ENCODE measurements at places on chromosomes 6 and 20.

DNA sequence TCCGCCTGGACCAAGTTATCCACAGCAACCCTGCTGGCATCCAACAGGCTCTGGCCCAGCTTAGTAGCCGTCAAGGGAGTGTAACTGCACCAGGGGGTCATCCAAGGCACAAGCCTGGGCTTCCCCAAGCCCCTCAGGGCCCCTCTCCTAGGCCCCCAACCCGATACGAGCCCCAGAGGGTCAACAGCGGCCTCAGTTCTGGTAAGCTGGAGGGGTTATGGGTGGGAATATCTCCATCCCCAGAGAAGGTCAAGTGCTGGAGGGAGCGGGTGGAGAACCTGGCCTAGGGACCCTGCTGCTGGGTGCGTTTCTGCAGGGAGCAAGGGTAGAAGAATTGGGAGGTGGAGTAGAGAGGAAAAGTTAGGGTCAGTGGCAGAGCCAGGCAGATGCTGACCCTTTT lies 12.9 kb downstream of the PRRC2A start:
- no peak for DNase-seq

DNA sequence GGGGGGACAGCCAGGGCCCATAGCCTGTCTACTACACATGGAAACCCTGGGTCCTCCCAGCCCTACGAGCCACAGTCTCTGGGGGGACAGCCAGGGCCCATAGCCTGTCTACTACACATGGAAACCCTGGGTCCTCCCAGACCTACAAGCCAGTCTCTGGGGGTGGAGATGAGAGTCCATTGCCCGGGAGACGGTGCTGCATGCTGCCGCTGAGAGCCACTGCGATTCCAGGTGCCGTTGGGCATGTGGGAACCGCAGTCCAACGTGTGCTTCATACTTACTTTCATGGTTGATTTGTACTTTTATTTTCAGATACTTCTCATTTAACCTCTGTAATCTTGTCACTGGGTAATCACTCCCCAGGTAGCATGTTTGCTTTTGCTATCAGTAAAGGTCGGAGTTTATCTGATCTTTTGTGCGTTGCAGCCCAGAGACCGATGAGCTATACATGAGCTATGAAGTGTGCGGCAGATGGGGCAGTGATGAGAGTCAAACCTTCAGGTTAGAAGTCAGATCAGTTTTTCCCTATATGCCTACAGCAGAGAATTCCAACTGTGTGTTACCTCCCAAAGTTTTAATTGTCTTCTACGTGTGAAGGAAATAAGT lies 58.2 kb downstream of the SMOC2 start:
- DNase-seq: no peak

- DNase-seq: peak; percentile 30
Measured at GRCh38 chr6:119340796-119341487, 8.6 kb downstream of the MAN1A1 start.

GRCh38 chr6:63560801-63561287 lies 11.4 kb upstream of the LOC128125822 start:
- DNase-seq: no peak

DNA sequence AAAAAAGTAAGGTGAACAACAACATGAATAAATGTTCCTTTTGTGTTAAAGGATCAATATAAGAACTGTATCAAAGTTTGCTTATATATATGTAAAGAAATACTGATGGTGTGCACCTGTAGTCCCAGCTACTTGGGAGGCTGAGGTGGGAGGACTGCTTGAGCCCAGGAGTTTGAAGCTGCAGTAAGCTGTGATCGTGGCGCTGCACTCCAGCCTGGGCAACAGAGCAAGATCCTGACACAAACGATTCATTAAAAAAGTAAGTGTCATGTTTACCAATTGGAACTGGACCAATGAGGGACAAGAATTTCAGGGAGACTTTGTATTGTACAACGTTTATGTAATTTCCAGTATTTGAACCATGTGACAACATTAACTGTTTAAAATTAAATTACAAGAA lies 5.0 kb upstream of the PHF20 start:
- DNase-seq: no peak

GRCh38 chr6:107386340-107386739 lies 73.0 kb downstream of the PDSS2 start:
- no peak for DNase-seq

DNA sequence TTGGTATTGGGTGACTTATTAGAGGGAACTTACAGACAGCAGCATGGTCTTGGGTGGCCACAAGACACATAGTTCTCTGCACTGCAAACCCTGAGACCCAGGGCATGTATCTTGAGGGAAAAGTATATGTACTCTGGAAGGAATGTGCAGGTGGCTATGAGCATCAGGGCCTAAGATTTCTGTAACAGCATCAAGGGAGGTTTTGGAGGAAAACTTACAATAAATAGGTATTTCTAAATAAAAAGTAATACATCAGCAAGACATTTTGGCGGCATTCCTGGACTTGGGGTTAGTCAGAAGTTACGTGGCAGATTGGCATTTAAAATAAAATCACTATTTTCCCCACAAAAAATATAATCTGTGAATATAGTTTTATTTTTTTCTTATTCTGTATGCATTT lies 8.0 kb upstream of the STX7 start:
- DNase-seq: no peak

GRCh38 chr20:5686384-5687105 lies 63.7 kb upstream of the SHLD1 start:
- no peak for DNase-seq

GRCh38 chr6:2823104-2823850 lies 18.4 kb downstream of the SERPINB1 start:
- no peak for DNase-seq

- DNase-seq: no peak
Measured at GRCh38 chr6:118903691-118904090, 9.7 kb downstream of the ASF1A start.

- no peak for DNase-seq
Measured at GRCh38 chr20:5973172-5973571, 22.7 kb downstream of the MCM8 start.

DNA sequence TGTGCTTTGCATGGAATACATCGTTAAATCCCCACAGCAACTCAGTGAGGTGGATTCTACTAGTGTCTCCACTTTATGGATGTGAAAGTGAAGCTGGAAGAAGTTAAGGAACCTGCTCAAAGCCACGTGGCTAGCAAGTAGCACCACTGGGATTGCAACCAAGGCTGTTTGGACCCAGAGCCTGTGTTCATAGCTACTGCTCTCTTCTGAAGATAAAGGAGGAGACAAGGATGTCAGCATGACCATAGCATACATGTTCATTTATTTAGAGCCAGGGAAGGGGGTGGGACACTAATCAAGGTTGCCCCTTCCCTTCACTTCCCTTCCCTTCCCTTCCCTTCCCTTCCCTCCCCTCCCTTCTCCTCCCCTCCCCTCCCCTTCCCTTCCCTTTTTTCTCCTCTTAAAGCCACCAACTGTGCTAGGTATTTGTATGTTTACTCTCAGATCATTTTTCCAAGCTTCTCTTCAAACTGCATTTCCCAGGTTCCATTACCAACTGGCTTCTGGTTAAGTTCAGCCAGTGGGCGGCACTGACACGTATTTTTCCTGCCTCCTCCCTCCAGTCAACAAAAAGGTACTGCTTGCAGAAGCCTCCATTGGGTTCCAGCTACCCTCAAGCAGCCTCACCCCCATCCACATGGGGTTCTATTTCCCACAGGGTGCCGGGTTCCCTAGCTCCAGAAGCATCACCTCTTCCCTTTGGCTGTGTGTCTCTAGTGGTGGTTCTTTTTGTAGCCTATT lies 134.9 kb downstream of the BCAS1 start:
- no peak for DNase-seq

- no peak for DNase-seq
Measured at GRCh38 chr6:160355001-160355400, 6.8 kb downstream of the SLC22A3 start.

GRCh38 chr6:44732243-44732642 lies 344.7 kb downstream of the CDC5L start:
- DNase-seq: no peak

- no peak for DNase-seq
Measured at GRCh38 chr6:133889557-133890403, 867 bp downstream of the TCF21 start.

- peak; percentile 26 for DNase-seq
Measured at GRCh38 chr6:33923857-33924514, 120.2 kb upstream of the MLN start.

- DNase-seq: peak; percentile 10
Measured at GRCh38 chr6:160733050-160733646, 31.1 kb downstream of the PLG start.

DNA sequence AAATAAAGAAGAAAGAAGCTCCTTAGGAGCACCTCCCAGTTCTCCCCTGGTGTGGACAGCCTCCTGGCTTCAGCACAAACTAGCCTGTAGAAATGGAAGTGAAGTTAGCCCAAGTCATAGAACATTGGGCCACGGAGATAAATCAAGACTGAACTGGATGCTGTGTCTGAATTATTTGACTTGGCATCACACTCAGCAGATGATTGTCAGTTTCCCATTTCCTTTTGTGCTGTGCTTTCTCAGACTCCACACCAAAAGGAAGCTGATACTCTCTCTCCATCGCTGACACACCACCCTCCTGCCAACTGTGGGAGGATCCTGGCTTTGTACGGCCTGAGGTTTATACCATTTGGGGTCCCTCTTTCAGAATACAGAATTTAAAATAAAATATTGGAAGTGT lies 209.8 kb downstream of the TFAP2A start:
- no peak for DNase-seq

DNA sequence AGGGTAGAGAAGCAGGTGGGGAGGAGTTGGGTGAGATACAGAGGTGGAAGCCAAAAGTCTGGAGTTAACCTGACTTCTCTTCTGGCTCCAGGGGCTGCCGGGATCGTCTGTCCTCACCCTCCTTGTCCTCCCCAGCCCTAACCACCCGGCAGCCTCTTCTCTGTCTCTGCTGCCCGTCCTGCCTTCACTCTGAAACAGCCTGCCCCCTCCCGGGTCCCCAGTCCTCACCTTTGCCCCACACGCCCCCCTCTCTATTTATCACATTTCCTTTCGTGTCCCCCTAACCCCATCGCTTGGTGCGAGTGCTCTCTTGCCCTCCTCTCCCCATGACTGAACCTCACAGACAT lies 5.7 kb downstream of the RING1 start:
- DNase-seq: no peak

GRCh38 chr6:62707156-62707555 lies 421.1 kb upstream of the KHDRBS2 start:
- DNase-seq: no peak

- peak; percentile 26 for DNase-seq
Measured at GRCh38 chr6:139474145-139475108, 100.0 kb upstream of the CITED2 start.

- DNase-seq: no peak
Measured at GRCh38 chr20:63859166-63859699, 2.1 kb upstream of the ABHD16B start.

DNA sequence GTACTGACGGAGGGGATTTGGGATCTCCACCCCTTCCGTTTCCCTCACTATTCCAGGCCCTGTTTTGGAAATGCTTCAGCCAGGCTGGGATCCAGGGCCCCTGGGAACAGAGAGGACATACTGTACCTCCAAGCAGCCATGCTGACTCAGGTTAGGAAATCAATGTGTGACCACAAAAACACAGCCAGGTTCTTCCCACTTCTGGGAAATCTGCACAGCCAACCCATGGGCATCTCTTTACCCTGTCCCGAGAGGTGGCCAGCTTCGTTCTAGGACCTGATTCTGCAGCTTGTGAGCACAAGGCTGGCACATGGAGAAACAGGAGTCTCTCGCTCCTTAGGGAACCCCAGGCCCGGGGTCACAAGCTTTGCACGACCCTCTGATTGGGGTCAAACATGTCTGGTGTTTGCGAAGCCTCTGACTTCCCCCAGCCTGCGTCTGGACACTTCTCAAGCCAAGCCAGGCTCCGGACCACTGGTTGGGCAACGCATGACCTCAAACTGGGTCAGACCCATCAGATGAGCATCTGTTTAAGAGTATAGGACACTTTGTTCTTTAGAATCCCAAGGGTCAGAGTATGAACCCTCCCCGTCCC lies 8.3 kb upstream of the TTPAL start:
- peak; percentile 27 for DNase-seq

GRCh38 chr6:158909938-158910337 lies 90.1 kb downstream of the RSPH3 start:
- DNase-seq: peak; percentile 10

- no peak for DNase-seq
Measured at GRCh38 chr20:61525781-61526431, 273.8 kb downstream of the CDH4 start.

DNA sequence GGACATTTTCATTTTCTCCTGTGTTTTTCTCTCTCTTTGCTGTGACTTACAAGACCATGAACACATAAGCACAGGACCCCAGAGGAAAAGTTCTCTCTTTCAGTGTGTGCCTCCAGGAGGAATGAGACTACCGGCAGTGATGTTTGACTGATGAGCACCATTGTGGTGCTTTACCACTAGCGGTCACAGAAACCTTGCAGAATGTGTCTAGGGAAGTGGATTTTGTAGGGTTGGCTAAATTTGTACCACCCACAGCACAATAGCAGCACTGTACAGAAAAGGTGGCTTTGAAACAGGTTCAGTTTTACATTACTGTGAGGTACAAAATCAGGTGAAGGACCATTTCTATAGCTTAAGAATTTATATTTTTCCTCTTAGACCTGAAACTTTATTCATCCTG lies 301.9 kb upstream of the SUPT3H start:
- DNase-seq: no peak

GRCh38 chr6:21732731-21733130 lies 139.2 kb downstream of the SOX4 start:
- DNase-seq: no peak

GRCh38 chr6:98944598-98945081 lies 3.1 kb downstream of the FBXL4 start:
- no peak for DNase-seq

- no peak for DNase-seq
Measured at GRCh38 chr6:37820718-37821079, 1.2 kb downstream of the ZFAND3 start.

GRCh38 chr6:4115741-4116140 lies 19.6 kb downstream of the ECI2 start:
- DNase-seq: no peak

DNA sequence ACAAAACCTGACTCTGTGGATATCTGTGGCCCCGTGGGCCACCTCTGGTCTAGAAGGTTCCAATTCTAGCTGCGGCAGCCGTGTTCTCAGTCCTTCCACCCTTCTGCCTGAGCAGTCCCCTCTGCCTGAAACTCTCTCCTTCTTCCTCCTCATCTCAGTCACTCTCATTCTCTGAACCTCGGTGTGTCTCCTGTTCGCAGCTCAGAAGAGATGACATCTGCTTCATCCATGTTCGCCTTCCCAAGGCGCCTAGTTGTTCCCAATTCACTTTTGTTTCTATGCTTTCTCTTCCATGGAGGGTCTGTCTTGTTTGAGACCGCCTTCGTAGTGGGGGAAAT lies 95.5 kb downstream of the CEBPB start:
- DNase-seq: no peak

- DNase-seq: no peak
Measured at GRCh38 chr6:34369385-34369784, 23.1 kb downstream of the NUDT3 start.

GRCh38 chr20:6041808-6042265 lies 12.0 kb downstream of the LRRN4 start:
- DNase-seq: no peak

GRCh38 chr20:39850821-39851330 lies 838.2 kb downstream of the MAFB start:
- no peak for DNase-seq
